ENCODE measurements at places on chromosomes 5 and 9.

DNA sequence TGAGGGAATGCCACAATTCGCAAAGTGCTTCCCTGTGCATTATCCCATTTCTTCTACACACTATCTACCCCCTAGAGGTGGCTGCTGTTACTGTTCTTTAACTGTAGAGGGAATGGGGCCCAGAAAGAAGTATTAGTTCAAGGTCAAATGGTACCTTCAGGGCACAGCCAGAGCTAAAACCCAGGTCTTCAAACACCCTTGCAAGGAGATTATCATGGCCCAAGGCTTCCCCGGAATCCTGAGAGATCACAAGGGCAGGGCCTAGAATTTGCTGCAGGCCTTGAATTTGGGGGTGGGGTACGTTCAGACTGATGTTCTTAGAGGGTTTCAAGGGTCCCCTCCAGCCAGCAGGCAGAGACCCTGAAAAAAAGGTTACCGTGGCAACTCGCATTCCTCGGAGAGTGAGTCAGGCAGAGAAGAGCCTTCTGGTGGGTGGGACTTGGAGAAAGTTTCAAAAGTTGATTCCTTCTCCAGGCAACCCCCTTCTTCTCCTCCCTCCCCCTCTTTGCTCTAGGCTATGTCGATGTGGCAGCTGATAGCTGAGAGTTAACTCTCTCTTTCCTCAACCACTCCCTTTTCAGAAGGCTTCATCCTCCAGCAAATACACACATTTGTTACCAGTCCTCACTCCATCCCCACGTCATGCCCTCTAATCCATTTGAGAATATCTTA lies 1.9 kb downstream of the SPARC start:
- DNase-seq, result no peak

- no peak for DNase-seq
These were observed 8.3 kb downstream of the ADAMTS12 start for GRCh38 chr5:33883482-33883881.

DNA sequence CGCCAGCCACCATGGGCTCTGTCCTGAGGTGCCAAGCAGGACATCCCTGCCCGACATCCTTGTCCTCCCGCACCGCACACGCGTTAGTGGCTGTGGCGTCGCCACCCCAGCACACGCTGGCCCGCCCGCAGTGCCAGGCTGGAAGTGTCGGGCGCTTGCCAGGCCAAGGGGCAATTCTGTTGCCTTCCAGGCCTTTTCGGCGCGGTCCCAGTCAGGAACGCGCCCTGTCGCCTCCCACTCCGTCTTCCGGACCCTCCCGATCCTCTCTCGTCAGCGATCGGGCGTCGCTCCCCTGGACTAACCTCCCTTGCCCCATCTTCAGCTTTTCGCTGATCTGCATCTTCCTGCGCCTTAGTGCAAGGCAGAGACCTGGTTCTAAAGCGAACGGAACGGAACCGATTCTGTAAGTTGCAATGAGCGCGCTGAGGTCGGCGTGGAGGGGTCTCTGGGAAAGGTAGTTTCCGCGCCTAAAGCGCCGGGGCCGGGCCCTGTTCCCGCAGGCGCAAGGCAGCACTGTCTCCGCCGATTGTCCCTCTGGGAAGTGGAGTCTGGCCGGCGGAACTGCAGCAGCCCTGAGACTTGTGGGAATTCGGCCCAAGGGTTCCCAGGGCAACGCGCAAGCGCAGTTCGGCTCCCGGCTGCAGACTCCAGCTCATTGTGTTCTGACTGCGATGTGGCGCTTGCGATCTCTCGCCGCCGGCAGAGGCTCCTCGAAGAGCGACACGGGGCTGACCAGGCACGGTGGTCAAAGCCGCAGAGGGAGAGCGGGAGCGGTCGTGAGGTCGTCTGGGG lies at the start of gene ZNF454:
TSS of gene ZNF454 (plus strand) at position 630 of the 792 bp plus-strand sequence. CDS start 1,594 bp downstream, outside the sequence.
- no peak for DNase-seq

GRCh38 chr9:21696411-21696871 lies 106.0 kb upstream of the MTAP start:
- no peak for DNase-seq

DNA sequence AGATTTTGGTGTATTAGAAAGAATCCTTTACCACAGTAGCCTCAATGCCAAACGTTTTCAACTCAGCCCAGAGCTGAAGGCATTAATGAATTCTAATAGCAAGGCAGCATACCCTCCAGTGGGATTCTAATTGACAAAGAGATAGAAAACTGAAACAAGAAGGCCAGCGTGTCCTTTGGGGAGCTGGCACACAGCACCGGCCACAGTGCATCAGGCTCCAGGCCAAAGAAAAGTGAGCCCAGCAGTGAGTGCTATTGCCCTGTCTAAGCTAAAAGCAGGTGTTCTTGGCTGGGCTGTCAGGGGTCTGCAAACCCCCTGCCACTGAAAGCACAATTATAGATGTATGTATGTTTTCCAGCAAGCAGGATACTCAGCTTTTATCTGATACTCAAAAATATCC lies 40.4 kb downstream of the PPIC start:
- no peak for DNase-seq

GRCh38 chr9:97578846-97579245 lies 54.3 kb downstream of the TSTD2 start:
- no peak for DNase-seq

GRCh38 chr9:124342776-124343485 lies 72.3 kb downstream of the PSMB7 start:
- DNase-seq, result no peak

- DNase-seq, result no peak
These were observed 107.8 kb upstream of the PRLR start for GRCh38 chr5:35338157-35338453.

DNA sequence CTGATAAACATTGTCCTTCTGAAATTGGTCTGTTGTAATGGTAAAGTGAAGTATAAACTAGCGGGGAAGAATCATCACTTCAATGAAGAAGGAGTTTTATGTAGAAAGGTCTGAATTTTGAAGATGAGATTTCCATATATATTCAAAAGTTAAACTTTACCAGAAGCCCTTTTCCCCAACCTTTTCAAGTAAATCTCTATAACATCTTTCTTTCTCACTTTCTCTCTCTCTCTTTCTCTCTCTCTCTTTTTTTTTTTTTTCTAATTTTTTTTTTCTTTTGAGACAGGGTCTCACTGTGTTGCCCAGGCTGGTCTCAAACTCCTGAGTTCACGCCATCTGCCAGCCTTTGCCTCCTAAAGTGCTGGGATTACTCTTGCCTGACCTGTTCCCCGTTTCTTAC lies 78.7 kb downstream of the NSD1 start:
- no peak for DNase-seq

- no peak for DNase-seq
These were observed 60.2 kb downstream of the SLC22A5 start for GRCh38 chr5:132429463-132430440.

DNA sequence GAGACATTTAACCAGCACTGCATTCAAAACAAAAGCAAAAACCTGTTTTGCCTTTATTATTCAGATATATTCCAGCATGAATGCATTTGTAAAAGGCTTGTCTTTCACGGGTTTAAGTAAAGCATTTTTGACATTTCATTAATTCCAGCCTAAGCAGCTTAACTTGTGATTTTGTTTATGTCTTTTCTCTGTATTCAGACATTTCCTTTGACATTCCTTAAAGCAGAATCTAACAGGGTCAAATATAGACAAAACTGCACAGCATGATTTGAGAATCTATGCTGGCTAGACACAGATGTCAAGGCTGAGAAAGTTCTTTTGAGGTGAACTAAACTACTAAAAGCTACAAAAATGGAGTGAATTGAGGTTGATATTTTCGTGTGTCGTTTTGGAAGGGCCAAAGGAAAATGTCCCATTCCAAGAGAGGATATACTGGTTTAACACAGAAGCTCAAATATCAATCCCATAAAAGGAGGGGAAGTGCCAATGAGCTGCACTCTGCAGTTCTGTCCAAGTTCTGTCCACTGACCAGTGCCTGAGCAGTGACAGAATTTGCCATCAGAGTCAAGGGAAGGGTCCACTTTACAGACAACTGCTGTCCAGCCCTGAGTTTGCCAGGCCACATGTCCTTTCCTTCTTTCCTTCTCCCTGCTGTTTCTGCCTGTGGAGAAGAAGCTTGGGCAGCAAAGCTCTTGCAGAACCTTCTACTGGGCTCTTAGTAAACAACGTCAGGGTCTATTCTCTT lies 198.7 kb upstream of the KLF9 start:
- DNase-seq, result no peak

DNA sequence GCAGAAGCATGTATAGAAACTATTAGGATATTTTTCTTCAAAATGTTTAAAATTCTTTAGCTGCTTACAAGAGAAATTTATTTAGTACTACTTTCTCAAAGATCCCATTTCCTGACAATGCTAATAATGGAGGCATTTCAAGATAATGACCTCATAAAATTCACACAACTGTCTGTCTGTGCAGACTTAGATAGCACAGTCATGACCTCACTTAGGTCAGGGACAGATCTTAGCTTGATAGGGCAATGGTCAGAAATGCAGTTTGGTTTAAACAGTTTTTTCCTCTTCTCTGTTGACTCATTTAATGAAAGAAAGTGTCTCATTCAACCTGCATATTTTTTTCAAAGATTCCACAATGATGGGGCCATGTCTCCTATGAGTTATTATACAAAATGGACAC lies 128.4 kb downstream of the GRIA1 start:
- no peak for DNase-seq

GRCh38 chr9:26710008-26710407 lies 182.6 kb downstream of the CAAP1 start:
- DNase-seq, result no peak

DNA sequence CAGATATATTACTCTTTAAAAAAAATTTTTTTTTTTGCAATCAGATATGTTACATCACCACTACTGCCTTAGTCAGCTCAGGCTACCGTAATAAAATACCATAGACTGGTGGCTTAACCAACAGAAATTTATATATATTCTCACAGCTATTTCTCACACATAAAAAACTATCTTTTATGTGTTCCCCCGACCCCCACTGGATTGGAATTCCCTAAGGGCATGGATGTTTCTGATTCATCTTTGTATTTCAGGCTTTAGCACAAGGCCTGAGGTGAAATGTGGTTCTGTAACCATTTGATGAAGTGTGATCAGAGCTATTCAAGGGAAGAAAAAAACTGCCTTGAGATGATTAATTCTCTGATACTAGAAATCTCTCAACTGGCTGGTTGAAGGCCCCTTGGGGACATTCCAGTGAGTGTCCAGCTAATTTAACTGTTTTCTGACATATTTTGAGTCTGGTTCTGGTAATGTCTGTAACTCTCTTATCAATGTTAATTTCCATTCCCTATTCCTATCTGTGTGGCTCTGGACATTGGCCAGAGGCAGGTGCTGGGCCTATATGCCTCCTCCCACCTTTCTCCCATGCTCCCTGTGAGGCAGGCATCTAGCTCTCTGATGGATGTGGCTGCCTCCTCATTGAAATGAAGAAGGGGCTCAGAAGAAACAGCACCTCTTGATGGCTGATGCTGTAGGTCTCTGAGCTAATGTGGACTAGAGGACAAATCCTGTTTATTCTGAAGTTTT lies 2.5 kb downstream of the CD14 start:
- no peak for DNase-seq

DNA sequence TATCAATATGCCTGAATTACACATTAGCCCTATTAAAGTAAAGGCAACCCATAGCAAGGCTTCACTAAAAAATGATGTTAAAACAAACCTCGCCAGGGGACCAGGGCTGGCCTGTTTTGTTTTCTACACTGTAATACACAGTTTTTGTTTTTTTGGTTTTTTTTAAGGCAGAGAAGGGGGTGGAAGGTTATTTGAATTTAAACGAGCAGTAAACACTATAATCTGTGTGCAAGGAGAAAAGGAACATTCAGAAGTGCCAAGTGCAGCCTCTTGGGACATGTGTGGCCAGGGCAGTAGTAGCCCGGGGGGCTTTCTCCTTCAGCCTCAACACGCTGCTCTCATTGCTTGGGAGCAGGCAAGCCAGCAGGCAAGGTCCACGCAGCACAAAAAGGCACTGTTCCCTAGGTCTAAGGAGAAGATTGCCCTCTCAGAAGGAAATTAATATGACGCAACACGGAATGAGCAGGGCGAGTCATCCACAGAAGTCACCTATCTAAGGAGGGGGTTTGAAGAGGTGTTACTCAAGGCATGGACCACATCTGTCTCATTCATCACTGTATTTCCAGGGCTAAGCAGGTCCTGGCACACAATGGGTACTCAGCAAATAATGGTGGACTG lies 16.2 kb downstream of the SIL1 start:
- no peak for DNase-seq

DNA sequence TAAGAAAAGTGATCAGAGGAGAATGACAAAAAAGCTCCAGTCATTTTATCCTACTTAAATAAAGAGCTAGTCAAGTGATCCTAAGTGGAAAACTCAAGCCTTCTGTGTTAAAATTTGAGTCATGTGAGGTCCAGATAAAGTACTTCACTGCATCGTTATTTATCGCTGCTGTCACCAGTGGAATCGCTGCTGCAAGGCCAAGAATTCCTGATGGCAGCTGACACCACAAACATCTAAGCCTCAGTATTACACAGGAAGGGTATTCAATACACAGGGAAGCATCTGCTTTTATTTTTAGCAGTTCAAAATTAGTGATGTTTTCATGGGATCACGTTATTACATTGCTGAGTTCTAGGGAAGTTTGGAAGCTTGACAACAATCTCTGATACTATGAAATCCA lies 190.3 kb downstream of the GOLPH3 start:
- no peak for DNase-seq

- no peak for DNase-seq
These were observed 211.9 kb upstream of the PAPPA start for GRCh38 chr9:115941561-115942315.

- DNase-seq, result no peak
These were observed 67.0 kb upstream of the NMUR2 start for GRCh38 chr5:152472083-152472482.

DNA sequence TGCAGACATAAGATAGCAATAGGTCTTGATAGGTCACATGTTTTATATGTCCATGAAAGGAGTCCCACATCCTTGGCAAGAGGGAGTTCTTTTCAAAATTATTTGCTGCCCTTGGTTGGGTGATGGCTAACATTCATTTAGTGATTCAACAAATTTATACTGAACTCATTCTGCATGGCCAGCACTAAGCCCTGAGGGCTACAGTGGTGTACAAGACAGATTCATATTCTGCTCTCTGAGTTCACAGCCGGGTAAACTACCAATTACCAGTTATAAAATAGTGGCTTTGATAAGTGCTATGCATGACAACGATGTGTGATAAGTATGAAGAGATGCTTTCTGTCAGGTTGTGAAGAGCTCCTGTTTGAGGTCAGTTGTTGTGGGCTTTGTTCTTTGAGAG lies 340.0 kb downstream of the GABRG2 start:
- DNase-seq, result no peak

DNA sequence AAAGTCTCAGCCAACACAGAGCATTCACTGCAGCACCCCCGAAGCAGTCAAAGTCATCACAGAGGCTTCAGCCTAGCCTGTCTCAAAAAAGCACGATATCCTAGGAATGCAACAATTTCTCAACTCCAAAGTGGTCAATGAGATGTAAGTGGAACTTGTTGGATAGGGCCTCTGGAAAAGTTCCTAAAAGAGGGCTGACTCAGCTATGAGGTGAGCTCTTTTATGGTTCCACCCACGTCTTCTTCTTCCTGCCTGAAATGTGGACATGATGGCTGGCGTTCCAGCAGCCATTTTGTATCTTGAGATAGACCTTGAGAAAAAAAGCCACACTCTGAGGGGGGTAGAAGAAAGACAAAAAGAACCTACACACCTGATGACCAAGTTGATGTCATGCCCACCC lies 32.5 kb upstream of the TRIO start:
- DNase-seq, result no peak

- no peak for DNase-seq
These were observed 128.1 kb upstream of the CACNA1B start for GRCh38 chr9:137749511-137749910.
